ENCODE measurements at places on chromosomes 2 and 18.

GRCh38 chr18:59685501-59685900, 11.7 kb downstream of the CCBE1 start:
- DNase-seq = no peak

- DNase-seq = no peak
Measured at GRCh38 chr2:226981791-226982326, 146.0 kb downstream of the RHBDD1 start.

GRCh38 chr2:119715409-119716283, 36.6 kb downstream of the TMEM177 start:
- no peak for DNase-seq

DNA sequence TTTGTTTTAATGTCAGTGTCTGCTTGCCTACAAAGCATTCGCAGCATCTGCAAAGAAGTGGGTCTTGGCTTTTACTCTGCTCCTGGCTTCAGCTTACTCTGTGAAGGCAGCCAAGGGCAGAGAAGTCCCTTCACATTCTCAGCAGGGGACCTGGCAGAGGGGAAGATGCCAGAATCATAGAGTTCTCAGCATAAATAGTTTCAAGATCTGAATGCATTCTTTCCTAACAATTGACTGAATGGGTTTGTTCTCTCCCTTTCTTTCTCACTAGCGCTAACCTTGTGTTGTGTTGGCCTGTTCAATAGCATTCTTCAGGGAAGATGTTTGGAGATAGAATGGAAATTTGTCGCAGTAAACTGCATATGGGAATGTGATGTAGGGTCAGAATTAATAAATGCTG, 106.9 kb downstream of the FARSB start:
- no peak for DNase-seq

GRCh38 chr2:131112529-131112928, 7.4 kb downstream of the PLEKHB2 start:
- no peak for DNase-seq

GRCh38 chr2:138059487-138060300, 95.4 kb downstream of the HNMT start:
- DNase-seq = no peak

GRCh38 chr18:65049586-65049985, 701.2 kb upstream of the CDH7 start:
- no peak for DNase-seq

GRCh38 chr2:224691563-224691962, 24.6 kb downstream of the CCDC195 start:
- no peak for DNase-seq

GRCh38 chr2:12715258-12716031, 1.3 kb upstream of the TRIB2 start:
- no peak for DNase-seq

- no peak for DNase-seq
Measured at GRCh38 chr2:128596396-128597120, 277.9 kb upstream of the HS6ST1 start.

GRCh38 chr18:5173236-5173635, 23.8 kb downstream of the AKAIN1 start:
- no peak for DNase-seq

GRCh38 chr2:230422149-230422548, 6.1 kb downstream of the SP100 start:
- no peak for DNase-seq

DNA sequence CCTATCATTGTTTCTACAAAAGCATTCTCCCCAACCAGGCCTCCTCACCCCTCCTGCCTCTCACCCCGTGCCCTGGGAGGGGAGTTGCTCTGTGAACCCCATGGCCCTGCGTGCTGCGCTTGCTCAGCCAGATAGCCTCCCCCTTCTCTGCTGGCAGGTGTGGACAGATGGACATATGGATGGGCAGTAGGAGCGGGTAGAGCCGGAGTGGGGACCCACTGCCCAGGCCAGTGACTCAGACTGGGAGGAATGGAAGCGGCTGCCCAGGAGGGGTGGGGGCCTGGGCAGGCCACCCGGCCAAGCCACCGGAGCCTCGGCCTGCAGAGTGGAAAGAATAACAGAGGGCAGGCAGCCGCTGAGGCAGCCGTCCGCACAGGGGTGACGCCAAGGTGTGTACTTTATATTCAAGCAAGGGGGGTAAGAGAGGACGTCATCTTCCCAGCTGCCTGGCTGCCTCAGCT, 8.7 kb downstream of the CYP26B1 start:
- DNase-seq = no peak

DNA sequence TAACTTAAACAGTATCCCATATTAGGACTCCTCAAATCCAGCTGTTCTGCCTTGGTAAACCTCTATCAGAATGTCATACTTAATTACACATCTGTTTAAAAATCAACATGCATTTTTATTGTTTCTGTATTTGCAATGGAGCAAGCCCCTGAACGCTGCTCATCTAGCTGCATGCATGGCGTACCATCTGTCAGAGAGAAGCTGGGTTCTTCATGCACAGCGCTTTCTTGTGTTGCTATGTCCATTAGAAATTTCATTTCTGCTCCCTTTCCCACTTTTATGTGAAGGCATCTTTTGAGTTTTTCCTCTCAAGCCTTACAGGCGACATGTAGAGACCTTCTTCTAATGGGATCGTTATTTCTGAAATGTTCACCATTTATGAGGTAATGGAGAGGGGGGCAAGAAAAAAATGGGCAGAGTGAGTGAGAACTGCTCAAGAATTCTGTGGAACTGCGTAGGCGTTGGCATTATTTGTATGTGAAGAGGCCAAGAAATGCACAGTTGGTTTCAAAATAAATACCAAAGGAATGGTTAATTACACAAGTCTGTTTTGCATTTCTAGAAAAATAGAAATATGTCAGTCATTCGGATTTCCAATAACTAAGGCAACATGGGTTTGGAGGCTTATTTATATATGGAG, 31.6 kb downstream of the INSIG2 start:
- DNase-seq = no peak

- DNase-seq = no peak
Measured at GRCh38 chr2:99397266-99397920, 60.2 kb downstream of the EIF5B start.

DNA sequence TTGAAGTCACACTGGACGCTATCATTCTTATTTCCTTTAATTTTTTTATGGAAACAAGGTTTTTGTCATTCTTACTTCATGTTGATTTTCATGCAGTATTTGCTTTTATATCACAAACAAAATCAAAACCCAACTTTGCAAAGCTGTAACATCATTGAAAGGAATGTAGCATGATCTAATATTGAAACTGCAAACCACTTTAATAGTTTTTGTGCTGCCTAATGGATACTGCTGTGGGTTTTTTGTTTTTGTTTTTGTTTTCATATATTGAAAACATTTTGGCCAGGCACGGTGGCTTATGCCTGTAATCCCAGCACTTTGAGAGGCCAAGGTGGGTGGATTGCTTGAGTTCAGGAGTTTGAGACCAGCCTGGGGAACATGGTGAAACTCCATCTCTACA, 81.6 kb downstream of the MAP2 start:
- no peak for DNase-seq

DNA sequence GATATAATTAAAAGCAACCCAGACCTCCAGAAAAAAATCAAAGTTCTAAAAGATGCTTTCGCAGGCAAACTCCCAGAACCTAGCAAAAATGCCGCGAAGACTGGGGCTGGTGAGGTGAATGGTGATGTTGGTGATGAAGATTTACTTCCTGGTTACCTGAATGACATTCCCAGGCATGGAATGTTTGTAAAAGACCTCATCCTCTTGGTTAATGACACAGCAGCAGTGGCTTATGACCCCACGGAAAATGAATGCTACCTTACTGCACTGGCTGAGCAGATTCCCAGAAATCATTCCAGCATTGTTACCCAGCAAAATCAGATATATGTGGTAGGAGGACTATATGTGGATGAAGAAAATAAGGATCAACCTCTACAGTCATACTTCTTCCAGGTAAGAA, 994 bp downstream of the KLHL41 start:
- DNase-seq = no peak

DNA sequence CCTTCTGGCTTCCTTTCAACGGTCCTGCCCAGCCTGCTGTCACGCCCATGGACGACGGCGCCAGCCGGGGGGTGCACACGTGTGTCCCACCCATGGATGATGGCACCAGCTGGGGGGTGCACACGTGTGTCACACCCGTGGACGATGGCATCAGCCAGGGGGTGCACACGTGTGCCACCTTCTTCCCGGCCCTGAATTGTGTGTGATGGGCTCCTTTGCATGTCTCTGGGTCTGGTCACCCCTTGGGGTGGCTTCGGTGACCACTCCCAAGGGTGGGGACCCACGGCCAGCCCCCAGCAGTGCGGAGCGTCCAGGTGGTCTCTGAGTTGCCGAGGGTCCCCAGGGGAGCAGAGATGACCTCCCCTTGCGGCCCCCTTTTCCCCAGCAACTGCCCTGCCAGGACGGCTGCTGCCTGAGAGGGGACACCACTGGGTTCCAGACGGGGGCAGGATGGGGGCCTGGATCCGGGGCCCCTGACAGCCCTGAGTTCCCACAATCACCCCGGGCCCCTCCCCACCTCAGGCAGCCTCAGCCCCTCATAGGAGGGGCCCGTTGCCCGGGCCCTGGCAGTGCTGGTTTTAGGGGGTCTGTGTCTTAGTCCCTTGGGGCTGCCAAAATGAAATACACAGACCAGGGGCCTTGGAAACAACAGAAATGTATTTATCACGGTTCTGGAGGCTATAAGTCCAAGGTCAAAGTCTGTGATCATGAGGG, 9.4 kb downstream of the NEU4 start:
- no peak for DNase-seq

DNA sequence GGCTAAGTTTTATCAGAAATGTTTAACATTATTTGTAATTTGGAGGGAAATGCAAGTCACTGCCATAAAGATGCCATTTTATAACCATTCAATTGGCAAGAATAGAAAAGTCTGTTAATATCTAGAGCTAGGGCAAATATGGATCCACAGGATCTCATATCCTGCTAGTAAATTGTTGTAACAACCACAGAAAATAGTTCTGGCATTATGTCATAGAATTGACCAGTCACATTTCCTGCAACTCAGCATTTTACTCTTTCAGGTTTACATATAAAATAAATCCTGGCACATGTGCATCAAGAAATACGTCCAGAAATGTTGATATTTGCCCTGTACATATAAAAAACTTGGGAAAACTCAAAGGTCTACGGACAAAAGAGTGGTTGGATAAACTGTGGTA, 32.9 kb downstream of the OSBPL6 start:
- no peak for DNase-seq

Measured in CD4-positive, alpha-beta memory T cell (primary cell).